Skeletal muscle tissue (tissue), 5 donors: ENCODE measurements at places on chromosomes 4 and X. TPM values are rescaled to one million over a fixed set of nuclear protein-coding genes. Genes with fewer than 3 reads are reported as not detected.

Gene GLA
- total RNA-seq, result 16.2 TPM

Gene IQSEC2
- 3.1 TPM for total RNA-seq

Gene ADH1A
- total RNA-seq, result 0.52 TPM

Gene SPANXN2
- not detected for total RNA-seq

Gene RTL3
- total RNA-seq, result under 0.01 TPM

Gene MAOA
- total RNA-seq, result 1.6 TPM

Gene SPINK2
- total RNA-seq, result not detected

Gene SMIM10
- 2.1 TPM for total RNA-seq

Gene MTTP
- total RNA-seq, result under 0.01 TPM

Gene FOXR2
- total RNA-seq, result not detected

Gene LGI2
- 1.6 TPM for total RNA-seq

Gene TBC1D9
- 22.4 TPM for total RNA-seq

Gene MAOB
- 1.0 TPM for total RNA-seq

Gene DIAPH2
- 12.0 TPM for total RNA-seq

Gene CHIC2
- 24.5 TPM for total RNA-seq

Gene FAM236D
- total RNA-seq, result not detected

Gene EPHA5
- 1.0 TPM for total RNA-seq

Gene TSPAN6
- 36.0 TPM for total RNA-seq

Gene NCAPG
- 8.4 TPM for total RNA-seq

Gene CXCL11
- total RNA-seq, result 0.52 TPM

Gene UGT2B10
- 0.52 TPM for total RNA-seq

Gene TREX2
- total RNA-seq, result 3.7 TPM

Gene BEX1
- 1.0 TPM for total RNA-seq

Gene RTL9
- 0.52 TPM for total RNA-seq

Gene GAGE13
- total RNA-seq, result not detected

Gene TAF1
- total RNA-seq, result 59.0 TPM

Gene IL21
- not detected for total RNA-seq

Gene SSX1
- total RNA-seq, result not detected

Gene TMPRSS11A
- not detected for total RNA-seq

Gene EDA2R
- total RNA-seq, result 1.0 TPM

Gene PSAPL1
- total RNA-seq, result not detected

Gene ADGRG4
- under 0.01 TPM for total RNA-seq

Gene SOWAHD
- 1.6 TPM for total RNA-seq

Gene VCX
- total RNA-seq, result not detected

Gene IDUA
- 1.0 TPM for total RNA-seq

Gene TMEM271
- total RNA-seq, result not detected

Gene CT45A2
- total RNA-seq, result 0.52 TPM

Gene REPS2
- total RNA-seq, result 7.8 TPM

Gene SMR3B
- not detected for total RNA-seq

Gene PRSS12
- 10.4 TPM for total RNA-seq

Gene MAGEE2
- total RNA-seq, result not detected

Gene SMPX
- total RNA-seq, result 223 TPM
